ENCODE measurements at places on chromosomes 16 and 17. TPM values are rescaled to one million over a fixed set of nuclear protein-coding genes. Genes with fewer than 3 reads are reported as not detected.

The HYDIN gene
- not detected for total RNA-seq

The KRTAP3-2 gene
- not detected for total RNA-seq

The ATP2A3 gene
- 0.53 TPM for total RNA-seq

The RHOT1 gene
- 27.0 TPM for total RNA-seq

The KRT17 gene
- not detected for total RNA-seq
